ENCODE measurements at places on chromosomes 7 and 10. TPM values are rescaled to one million over a fixed set of nuclear protein-coding genes. Genes with fewer than 3 reads are reported as not detected.

- no peak for DNase-seq
These were observed 177.4 kb downstream of the NRP1 start for GRCh38 chr10:33157103-33157502.

DNA sequence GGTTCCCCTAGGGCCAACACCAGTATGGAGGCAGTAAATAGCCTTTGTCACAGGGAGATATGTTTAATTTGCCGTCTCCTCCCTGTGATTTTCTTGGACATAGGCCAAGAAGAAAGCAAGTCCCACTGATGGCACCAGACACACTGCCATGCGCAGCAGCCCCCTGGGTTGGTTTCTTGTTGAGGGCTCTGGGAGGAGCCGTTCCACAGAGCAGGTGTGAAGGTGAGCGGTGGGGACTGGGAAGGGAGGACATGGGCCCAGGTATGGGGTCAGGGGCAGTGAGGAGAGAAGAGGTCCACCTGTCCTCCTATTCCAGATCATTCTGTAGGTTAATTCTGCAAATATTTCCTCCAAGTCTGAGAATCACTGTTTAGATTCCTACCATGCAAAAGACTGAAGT, 376.1 kb downstream of the PLXNA4 start:
- DNase-seq = no peak

DNA sequence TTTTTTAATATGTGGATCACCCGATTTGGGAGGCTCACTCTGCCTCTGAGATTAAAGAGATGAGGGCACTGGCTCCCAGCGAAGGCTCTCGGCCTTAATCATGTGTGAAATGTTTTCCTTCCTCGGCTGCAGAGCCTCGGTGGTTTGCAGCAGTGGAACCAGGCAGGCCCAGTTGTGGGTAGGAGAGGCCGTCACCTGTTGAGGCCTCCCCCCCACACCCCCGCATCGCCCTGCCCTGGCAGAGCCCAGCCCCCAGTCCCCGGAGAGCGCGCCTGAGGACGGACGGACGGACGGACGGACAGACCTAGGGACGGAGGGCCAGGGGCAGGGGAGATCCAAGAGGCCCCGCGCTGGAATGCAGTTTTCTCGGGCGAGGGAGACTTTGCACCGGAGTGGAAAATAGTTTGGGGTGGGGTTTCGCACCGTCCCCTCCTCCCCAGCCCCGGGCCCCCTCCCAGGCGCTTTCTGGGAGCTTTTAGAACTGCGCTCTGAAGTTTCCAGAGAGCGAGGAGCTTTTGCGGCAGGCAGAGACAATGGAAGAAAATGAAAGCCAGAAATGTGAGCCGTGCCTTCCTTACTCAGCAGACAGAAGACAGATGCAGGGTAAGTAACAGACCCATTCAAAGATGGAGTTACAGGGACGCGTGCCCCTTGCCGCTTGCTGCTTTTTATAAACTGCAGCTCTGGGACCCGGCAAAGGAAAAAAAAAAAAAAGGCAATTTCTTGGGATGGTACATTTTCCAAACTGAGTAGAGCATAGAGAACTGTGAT, at the start of gene KIAA1217:
KIAA1217 (plus strand) TSS at position 478 of the 771 bp plus-strand sequence; CDS start at position 534, 56 bp downstream.
- DNase-seq = peak; percentile 61

- no peak for DNase-seq
These were observed 39.8 kb upstream of the ARL4A start for GRCh38 chr7:12647364-12648219.

- no peak for DNase-seq
These were observed 8.4 kb downstream of the CYCS start for GRCh38 chr7:25116621-25117020.

INMT gene
- 1.5 TPM for polyA plus RNA-seq

- no peak for DNase-seq
These were observed 182.8 kb upstream of the BMPER start for GRCh38 chr7:33722383-33723101.

- DNase-seq = no peak
These were observed 11.0 kb downstream of the MYOF start for GRCh38 chr10:93471110-93471651.

TMEM270 gene
- polyA plus RNA-seq = not detected

STN1 gene
- polyA plus RNA-seq = 27.1 TPM

DNA sequence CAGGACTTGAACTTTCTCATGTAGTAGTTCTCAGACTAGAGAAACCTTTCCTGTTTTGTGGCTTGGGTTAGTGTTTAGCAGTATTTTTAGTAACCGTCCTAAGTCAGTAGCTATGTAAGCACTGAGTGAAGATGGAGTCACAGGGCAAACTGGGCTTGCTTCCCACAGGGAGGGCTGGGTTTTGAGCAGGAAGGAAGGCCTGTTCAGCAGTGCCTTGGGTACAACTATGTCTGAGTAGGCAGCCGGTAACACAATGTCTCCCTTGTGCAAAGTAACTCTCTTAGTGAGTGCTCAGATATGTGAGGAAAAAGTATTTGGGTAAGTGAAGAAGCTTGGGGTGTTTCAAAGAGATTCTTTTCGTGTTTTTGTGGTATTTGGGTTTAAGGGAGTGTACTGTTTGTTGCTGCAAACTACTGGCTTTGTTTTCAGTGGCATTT, 96.4 kb downstream of the CCSER2 start:
- DNase-seq = peak; percentile 46

DNA sequence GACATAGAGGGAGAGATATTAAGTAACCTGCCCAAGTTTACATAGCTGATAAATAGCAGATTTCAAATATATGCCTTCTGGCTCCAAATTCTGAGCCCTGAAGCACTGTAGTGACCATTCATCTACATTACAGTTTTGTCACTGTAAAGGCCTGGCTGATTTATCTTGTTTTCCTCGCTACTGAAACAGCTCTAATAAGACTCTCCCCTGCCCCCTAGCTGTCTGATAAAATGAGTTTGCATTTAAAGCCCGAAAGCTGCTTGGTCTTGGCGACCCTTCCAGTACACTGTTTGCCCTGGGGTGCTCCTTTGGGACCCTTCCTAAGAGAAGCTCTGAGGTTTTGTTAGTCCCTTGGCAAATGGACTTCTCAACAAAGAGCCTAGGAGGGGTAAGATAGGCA, 59.7 kb upstream of the RAB11FIP2 start:
- no peak for DNase-seq

DEPP1 gene
- 7.2 TPM for polyA plus RNA-seq

DNA sequence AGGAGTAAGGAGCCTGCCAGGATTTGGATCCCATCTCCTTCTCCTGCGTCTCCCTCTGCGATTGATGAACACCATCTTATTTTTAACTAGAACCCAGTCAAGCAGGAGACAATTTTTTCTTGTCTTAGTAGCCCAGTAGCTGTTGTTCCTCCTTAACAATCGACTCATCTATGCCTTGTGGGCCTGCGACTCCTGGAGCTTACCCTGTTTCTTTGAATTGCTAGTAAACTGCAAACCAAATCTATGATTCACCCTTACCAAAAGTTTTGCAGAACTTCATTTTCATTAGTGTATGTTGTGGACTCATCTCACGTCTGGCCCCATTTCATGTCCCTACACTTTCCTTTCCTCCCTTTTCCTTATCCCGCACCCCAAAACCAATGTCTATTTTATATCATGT, 37.7 kb downstream of the TRIL start:
- DNase-seq = no peak

DNA sequence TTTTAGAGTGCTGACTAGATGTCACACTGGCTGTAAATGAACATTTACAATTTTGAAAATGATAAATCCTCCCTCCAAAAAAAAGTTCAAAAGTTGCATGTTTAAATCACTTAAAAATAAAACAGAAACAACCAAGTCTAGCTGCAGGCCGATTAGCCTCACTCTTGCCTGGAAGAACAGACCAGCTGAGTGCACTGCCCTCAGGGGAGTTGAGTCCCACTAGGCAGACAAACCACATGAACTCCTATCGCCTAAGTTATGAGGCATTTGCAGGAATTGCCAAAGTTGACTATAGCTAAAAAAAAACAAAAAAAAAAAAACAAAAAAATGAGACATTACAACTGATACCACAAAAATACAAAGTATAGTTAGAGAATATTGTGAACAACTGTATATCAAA, 510.0 kb downstream of the ANKRD7 start:
- DNase-seq = no peak

ITPRID1 gene
- 0.11 TPM for polyA plus RNA-seq

- DNase-seq = no peak
These were observed 765 bp downstream of the CCAR1 start for GRCh38 chr10:68721673-68722335.

GRCh38 chr10:47402641-47403301, 18.7 kb upstream of the ZNF488 start:
- no peak for DNase-seq

DNA sequence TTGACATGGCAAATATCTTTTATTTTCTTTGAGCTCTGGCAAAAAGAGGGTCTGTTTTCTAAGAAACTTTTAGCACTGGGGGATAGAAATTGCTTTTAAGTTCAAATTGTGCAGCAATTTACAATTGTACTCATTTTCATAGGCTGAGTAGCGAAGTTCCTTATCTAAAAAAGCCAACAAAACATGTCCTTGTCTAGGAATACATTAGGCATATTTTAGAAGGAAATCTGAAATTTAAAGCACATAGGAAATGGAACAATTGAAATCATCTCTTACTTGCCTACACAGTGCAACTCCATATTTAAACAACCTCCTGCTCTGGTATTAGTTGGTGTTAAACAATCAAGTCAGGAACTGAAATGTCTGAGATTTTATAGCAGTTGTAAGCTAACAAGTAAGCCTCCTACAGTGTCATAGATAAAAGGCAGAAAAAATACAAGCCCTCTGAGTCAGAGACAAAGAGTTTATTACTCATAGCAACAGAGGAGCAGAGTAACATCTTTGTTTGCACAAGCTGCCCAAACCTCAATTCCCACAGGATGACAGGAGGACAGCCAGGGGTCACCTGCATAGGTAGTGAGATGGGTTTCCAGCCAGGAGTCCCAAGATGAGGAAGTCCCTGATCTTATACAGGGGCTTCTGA, 280.2 kb upstream of the HGF start:
- no peak for DNase-seq

DNA sequence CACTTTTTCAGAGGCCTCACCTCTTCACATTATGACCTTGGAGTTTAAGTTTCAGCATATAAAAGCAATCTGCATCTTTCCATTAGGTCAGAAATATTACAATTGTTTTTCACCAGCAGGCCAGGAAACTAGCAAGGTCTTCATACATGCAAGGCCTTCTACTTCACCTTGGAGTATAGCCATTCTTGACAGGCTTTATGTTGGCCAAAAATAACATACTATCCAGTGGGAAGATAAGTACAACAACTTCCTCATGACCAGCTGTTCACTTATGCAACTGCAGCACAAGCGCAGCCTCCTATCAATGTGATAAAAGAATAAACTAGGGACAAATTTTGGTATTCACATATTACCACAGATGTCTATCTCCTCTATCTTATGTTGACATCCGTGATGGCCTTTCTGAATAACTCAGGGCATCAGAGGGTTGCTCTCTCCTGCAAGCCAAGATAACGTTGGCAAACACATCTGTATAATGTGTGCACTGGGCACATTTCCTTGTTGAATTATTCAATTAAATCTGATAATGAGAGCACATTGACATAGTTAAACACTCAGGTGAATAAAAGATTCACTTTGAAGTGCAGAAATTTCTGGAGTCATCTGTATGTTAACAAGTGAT, 239.8 kb downstream of the FZD1 start:
- DNase-seq = no peak

GRCh38 chr10:69501657-69502056, 50.4 kb downstream of the TSPAN15 start:
- no peak for DNase-seq

DNA sequence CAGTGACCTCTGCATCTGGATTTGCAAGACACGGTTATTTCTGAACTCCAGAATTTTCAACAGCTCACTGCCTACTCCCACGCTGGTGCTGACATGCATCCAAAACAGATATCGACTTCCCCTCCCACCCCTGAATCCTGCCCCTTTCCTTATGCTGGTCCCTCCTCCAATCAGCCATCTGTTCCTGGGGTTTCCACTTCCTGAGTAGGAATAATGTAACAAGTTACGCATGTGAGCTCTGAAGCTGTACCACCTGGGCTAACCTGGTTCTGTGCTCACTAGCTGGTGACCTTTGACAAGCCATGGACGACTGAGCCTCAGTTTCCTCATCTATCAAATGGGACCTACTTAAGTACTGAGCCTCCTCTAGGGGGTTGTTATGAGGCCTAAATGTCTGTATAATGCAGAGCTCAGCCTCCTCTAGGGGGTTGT, 1.7 kb upstream of the NCAPG2 start:
- DNase-seq = no peak

- DNase-seq = peak; percentile 34
These were observed 157.3 kb downstream of the NOC3L start for GRCh38 chr10:94205396-94205831.

DNA sequence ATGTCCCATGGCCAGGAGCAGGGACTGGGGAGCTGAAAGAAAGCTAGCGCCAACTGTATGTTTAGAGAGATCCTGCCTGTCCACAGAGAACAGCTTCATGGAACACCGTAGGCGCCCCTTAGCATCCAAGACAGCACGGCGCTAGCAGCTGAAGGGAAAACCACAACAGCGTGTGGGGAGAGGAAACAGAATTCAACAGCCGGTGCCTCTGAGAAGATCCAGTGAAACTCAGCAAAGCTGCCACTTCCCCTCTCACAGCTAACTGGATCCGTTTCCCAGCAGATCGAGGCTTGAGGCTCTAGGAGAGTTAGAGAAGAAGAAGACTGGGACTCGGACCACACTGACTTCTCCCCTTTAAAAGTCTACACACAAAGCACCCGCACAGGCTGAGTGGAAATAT, 145.0 kb downstream of the MAD1L1 start:
- no peak for DNase-seq

DNA sequence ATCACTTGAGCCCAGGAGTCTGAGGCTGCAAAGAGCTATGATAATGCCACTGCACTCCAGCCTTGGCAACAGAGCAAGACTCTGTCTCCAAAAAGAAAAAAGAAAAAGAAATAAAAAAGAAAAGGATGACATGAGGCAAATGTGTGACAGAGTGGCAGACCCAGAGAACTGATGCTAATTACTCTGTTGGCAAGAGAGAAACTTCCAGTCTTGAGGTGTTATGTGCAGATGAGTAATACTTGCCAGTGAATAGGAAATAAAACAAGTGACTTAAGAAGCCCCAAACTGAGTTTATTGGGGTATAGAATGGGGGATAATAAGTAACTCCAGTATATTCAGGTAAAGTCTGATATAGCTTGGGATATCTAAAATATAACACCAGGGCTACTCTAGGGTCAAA, 9.5 kb upstream of the ANXA7 start:
- no peak for DNase-seq

DNA sequence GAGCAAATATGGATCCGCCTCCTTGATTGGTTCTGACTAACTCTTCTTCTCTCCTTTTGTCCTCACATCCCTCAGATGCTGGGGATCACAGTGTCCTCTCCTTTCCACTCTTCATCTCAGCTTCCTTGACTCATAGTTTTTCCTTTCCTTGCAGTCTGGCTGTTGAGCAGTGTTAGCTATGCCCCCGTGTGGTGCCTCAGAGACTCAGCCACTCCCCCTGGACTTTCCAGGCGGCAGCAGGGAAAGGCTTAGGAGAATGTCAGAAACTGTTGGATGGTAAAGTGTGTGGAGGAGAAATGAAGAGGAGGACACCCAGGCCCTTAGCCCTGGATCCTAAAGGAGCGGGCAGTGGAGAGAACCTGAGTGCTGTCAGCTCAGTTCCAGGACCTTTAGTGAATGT, 267.5 kb downstream of the CELF2 start:
- no peak for DNase-seq

GUSB gene
- 60.2 TPM for polyA plus RNA-seq

- DNase-seq = no peak
These were observed 851 bp upstream of the GOT1 start for GRCh38 chr10:99431190-99431760.

SPDYE9 gene
- 0.57 TPM for polyA plus RNA-seq

- DNase-seq = no peak
These were observed 112.8 kb upstream of the STEAP1B start for GRCh38 chr7:22612776-22613175.

Measured in left renal pelvis (tissue), 4 donors.